MCF 10A (cell line): ENCODE measurements at places on chromosomes 16 and 17. TPM values are rescaled to one million over a fixed set of nuclear protein-coding genes. Genes with fewer than 3 reads are reported as not detected.

GRCh38 chr16:87968541-87968940 lies 17.3 kb downstream of the BANP start:
- no peak for DNase-seq

The TBC1D10B gene
- 46.5 and 48.0 TPM in 2 replicates for total RNA-seq

DNA sequence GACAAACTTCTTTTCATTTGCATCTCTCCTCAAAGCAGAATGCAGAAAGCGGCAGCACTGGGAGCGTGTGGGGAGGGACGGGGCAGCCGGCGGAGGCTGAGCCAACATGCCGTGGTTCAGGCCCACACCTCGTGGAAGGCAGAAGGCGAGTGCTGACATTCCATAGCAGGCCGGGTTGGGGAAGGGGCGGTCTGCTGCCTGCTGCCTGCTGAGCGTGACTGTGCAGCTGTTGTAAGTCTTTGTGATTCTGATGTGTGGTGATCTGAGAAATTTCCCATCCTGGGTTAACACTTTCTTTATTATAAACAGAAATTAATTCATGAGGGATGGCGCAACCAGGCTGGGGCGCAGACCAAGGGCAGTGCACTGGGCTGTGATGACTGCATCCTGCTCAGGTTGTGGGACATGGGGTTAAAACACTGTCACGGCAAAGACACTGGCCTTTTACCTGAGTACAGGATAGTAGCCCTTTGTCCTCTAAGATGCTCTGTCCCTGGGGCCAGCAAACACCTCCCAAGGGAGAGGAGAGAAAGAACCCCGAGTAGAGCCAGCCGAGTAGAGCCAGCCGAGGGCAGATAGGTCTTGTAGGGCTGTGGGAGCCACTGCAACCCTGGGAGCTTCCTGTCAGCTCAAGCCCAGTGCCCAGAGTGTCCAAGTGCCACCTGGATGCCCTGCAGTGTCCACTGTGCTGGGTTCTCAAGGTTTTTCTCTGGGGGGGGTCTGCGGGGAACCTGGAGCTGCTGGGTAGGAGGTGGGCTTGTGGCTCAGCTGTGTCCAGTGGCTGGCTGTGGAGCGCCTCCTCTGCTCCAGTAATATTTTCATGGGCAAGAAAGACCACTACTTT lies 8.8 kb upstream of the DNASE1 start:
- DNase-seq: no peak

The C16orf74 gene
- 62.6 and 68.5 TPM in 2 replicates for total RNA-seq

GRCh38 chr17:5667871-5668270 lies 83.6 kb upstream of the NLRP1 start:
- peak; percentile 18 for DNase-seq

DNA sequence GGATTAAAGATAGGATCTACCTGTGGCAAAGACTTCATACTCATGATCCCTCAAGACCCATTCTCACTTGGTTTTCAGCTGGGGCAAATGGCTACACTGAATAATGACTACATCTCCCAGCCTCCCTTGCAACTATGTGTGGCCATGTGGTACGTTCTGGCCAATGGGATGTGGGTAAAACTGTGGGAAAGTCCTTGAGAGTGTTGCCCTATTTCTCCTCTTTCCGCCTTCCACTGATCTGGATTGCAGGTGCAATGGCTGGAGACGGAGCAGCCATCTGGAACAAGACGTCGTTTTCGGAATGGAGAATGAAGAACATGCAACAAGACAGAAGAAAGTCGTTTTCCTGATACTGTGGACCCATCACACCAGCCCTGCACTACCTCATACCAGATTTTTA lies 48.5 kb downstream of the HAPSTR1 start:
- peak; percentile 47 for DNase-seq

The SLC38A8 gene
- not detected in 2 replicates for total RNA-seq

GRCh38 chr17:46061435-46061834 lies 62.4 kb downstream of the STH start:
- DNase-seq: peak; percentile 14

- no peak for DNase-seq
Observed at GRCh38 chr16:21645261-21645721, 7.1 kb downstream of the IGSF6 start.

DNA sequence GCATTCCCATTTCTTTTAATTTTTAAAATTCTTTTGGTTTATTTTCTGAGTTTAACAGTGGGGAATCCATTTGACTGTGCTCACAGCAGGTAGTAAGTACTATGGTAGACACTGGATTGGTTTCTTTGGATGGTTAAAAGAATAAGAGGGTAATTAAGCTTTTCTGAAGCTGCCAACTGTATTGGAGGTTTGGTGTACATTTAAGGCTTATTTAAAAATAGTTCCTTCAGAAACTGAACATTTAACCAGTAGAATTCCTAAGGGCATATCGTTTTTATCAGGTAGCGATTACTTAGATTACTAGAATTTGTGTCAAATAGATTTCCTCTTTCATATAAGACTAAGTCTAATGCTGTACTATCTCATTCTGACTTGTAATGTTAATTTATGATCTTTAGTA lies 162.4 kb downstream of the PPM1E start:
- no peak for DNase-seq
